ENCODE measurements at places on chromosomes 7 and 10.

- no peak for DNase-seq
Observed at GRCh38 chr7:6590645-6591110, 857 bp downstream of the INTS15 start.

DNA sequence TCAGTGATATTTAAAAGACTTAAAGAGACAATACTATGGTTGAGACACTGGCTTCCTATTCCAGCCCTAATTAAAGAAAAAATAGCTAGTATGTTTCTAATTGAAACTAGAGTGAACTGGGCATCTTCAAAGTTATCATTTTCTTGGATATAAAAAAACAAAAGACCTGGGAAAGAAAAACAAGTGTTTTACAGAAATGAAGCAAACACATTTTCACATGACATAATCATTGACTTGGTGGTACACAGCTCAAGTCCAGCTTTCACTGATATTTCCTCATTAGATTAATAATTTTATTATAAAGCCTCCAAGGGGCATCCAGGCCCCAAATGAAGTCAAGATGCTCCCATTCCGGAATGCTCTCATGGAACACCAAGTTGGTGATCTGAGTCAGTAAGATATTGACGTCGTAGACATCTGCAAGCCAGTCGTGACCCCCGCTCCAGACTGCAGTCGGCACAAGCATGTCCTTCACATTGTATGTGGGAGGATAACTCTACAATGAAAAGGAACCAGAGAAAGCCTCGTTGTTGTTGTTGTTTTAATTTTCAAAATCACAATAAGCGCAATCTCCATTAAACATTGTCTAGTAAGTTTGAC lies 7.5 kb upstream of the CH25H start:
- DNase-seq: no peak

- DNase-seq: no peak
Observed at GRCh38 chr10:98400482-98400881, 14.5 kb downstream of the PYROXD2 start.

DNA sequence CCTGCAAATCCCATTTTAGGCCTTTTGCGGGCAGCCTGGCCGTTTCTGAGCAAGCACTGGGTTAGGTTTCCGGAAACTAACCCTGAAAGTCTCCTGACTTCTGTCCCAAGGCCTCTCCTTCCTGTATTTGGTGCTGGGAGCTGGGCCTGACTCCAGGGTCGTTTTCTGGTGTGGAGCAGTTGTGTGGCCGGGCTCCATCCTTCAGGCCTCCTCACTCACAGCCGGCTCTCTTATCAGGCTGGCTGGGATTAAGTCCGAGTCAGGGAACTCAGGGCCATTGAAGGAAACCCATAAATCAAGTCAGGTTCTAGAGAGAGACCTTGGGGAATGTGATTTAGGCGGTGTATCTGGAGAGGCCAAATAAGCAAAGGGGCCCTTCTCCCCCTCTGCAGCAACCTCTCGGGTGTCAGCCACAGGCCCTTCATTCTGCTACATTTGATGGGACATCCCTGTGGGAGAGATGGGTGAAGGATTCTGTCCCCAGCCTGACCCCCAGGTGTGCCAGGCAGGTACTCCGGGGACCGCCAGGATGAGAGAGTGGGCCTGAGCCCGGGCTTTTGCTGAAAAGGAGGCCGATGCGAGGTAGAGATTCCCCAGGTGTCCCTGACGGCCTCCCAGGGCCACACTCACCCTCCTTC lies 3.3 kb downstream of the GATA3 start:
- DNase-seq: no peak

Data from stimulated activated CD8-positive, alpha-beta memory T cell treated with anti-CD3 and anti-CD28 coated beads, Interleukin-7, amount 100 ng/mL, for 24 hours (primary cell).